ENCODE measurements at places on chromosomes 7 and 10.

DNA sequence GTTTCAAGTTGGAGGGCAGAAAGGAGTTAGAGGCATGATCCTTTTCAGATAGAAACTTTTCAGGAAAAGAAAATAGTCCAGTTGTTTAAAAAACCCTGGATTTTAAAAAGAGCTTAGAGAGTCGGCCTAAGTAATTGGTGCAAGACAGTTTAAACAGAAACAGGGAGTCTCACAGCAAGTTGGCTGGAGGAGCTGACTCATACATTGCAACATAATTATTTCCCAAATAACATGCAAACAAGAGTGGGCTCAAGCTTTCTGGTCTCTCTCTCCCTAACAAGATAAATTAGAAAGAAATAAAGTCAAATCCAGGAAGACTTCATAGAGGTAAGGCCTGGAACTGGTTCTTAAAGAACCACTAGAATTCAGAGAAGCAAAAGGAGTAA is 100.3 kb upstream of the AGBL3 start:
- DNase-seq: no peak

GRCh38 chr7:30445770-30446169 is 32.8 kb downstream of the NOD1 start:
- peak; percentile 74 for DNase-seq

GRCh38 chr10:48683868-48684267 is 805 bp upstream of the WDFY4 start:
- no peak for DNase-seq

DNA sequence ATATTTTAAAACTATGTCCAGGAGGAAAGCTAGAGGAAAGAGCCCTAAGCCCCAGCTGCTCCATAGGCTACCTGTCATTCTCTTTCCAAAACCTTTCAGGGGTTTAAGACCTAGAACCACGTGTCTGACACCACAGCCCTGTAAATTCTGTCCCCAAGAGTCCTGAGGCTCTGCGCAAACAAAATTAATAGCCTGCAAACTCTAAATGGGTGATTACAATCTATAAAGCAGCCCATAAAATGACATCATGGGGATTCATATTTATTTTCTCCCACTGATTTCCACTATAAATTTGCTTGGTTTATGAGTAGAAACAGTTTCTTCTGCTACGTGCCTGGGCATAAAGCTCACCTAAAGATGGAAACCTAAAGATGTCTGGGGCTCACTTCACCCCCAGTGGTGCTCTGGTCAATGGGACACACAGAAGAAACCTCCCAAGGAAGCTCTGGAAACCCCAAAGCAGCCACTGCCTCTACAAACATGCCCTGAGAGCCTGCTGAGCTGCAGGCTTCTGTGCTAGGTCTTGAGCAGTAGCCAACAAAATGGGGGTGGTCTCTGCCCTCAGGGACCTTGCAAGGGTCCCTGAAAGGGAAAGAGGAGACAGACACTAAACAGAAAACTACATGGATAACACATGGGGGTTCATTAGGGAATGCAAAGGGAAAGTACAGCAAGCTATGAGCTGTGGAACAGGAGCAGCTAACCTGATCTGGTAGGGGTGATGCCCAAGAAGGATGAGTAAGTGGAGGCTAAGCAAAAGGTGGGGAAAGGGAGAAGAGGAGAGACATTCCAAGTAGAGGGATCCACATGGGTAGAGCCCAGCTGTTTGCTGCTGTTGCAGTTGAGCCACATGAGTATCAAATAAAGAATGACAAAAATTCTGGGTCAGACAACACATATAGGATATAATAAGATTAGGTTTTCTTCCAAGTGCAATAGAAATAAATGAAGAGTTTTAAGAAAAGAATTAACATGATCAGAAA is 331.7 kb downstream of the KCNMA1 start:
- no peak for DNase-seq

- no peak for DNase-seq
Observed at GRCh38 chr10:51416494-51416893, 282.9 kb downstream of the CSTF2T start.

GRCh38 chr7:159039716-159040115 is 105.0 kb downstream of the VIPR2 start:
- DNase-seq: no peak

DNA sequence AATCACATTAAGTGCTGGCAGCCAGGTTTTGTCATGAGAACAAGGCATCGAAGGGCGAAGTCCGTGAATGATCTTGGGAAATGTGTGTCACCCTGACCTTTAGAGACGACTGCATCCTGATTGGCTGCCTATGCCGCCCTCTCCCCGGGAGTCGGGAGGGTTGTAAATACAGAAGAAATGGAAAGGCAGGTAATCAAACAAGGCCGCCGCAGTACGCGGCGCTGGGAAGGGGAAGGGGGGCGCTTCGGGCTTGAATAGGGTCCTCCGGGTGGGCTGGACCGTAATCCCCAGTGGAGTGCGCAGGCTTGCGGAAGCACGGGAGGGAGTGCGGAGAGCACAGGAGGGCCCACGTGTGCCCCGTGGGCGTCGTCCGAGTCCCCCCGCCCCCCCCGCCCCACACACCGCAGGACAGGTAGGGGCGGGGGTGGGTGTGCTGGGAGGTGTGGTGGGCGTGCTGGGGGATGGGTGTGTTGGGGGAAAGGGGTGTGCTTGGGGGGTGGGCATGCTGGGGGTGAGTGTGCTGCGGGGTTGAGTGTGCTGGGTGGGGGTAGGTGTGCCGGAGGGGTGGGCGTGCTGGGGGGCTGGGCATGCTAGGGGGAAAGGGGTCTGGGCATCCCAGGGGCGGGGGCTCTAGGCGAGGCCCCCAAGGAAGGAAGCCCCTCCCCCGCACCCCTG is 169.4 kb downstream of the ARHGAP12 start:
- DNase-seq: no peak

GRCh38 chr10:62996925-62997324 is 136.2 kb upstream of the NRBF2 start:
- DNase-seq: no peak
